ENCODE measurements at places on chromosomes 4 and X.

DNA sequence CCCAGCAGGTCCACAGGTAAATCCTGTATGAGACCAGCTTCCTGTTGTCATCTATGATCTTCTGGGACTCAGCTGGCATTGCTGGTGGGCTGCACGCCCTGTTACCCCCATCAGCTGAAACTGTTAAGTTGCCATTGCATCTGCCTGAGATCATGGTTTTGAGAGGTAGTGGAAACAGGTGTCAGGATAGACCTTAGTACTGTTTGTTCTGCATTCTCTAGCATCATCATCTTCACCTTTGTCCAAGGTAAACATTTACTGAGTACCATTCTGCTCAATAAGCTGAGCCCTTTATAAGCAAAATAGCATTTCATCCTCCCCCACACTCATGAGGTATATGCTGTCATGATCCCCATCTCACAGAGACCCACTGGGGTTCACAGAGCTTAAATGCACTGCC is 42.9 kb upstream of the PROM1 start:
- no peak for DNase-seq

- no peak for DNase-seq
Measured at GRCh38 chrX:82218361-82218760, 1016.5 kb downstream of the SH3BGRL start.

- no peak for DNase-seq
Measured at GRCh38 chrX:41665686-41666085, 23.1 kb upstream of the GPR34 start.

GRCh38 chrX:16828124-16828908 is 41.8 kb downstream of the RBBP7 start:
- DNase-seq: no peak

GRCh38 chrX:119693040-119693995 is at the start of gene SEPTIN6:
TSS of gene SEPTIN6 (minus strand) at chrX:119693168. CDS start at chrX:119693105, 63 bp downstream.
- DNase-seq: no peak

DNA sequence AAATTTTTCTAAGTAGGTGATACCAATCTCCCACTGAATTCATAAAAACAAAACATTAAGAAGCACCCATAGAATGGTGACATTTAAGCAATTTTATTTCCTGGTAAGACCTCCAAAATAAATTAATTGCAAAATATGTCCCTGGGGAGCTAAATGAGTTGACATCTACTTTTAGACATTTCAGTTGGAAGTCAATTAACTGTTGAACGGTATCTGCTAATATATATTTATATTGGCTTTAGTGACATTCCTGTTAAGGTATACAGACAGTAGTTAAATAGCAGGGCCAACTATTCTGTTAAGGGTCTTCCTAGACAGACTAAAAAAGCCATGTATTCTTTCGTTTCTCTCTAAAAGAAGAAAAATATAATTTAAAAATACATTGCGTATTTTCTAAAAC is at the start of gene PRR27:
Gene PRR27 (plus strand): TSS at position 301 of the 400 bp plus-strand sequence. CDS start 139 bp downstream, outside the sequence.
- no peak for DNase-seq

DNA sequence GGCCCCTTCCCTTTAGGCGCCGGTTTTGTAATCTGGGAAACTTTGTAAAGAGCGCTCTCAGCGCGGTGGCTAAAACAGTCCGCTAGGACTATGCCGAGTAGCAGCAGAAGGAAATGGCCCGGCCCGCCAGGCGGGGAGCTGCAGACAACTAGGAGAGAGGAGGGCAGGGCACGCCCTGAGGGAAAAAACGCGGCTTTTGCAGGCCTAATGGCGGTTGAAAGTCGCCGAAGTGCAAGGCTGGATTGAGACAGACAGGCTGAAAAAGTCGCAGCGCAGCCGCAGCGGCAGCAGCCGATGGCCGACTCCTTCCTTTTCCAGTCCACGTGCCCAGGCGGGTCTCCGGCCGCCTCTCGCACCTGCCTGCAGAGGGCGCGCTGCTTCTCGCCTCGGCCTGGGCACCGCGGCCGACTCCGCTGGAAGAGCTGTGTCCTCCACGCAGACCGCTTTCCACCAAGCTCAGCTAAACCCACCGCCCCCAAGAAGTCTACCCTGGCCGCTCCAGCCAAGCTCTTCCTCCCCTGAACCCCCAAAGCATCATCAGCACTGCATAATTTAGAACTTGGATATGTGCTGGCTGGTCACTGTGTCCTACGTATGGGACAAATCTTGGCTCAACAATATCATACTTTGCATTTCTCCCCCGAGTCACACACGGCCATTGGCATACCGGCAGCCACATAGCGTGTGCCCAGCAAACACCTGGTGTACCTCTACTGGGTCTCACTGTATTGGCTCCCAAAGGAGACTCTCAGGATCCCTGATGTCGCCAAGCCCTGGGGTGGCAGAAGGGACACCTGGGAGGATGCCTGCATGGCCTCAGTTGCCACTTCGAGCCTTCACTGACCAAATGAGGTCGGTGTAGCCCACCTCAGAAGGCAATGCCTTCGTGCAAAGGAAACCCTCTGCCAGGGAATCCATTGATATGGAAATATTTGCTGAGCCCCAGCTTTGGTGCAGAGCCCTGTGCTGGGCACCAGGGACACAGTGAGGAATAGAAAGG is 14.5 kb downstream of the SLC25A5 start:
- no peak for DNase-seq

DNA sequence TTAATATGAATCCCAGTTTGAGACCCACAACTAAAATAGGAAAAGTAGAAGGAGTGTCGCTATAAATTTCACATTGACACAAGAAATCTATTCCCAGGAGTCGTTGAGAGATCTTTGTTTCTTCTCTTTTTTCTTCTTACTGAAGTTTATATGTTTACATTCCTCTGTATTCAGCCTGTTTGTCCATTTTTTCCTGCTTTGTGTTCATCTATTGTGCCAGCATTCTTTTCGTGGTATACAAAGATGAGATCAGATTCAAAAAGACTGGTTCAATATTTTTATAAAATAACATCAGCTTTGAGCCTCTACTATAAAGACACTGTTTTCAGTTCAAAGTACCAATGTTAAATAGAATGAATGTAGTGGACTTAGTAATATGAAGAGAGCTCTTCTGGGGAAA is 95.4 kb upstream of the MYOZ2 start:
- no peak for DNase-seq

GRCh38 chrX:45972636-45973035 is 572.6 kb downstream of the ZNF674 start:
- no peak for DNase-seq

- DNase-seq: no peak
Measured at GRCh38 chr4:52588771-52589591, 70.1 kb downstream of the USP46 start.

- DNase-seq: no peak
Measured at GRCh38 chrX:53421125-53421524, 1.3 kb downstream of the SMC1A start.

DNA sequence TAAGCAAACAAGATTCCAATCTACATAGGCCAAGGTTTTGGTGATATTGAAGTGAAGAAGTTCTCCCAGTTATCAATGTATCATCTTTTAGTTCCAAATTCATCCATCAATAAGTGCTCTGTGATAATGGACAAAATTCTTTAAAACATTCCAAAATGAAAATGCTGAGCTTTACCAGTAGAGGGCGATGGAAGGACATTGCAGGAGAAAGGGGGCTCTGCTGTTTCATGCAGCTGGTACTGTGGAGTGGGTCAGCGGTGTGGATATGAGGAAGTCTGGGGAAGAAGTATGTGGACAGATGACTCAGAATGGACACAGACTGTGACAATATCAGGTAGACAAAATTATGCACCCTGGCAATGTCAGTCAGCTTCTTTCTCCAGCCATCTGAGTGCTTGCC is 46.6 kb upstream of the HS6ST2 start:
- DNase-seq: no peak

DNA sequence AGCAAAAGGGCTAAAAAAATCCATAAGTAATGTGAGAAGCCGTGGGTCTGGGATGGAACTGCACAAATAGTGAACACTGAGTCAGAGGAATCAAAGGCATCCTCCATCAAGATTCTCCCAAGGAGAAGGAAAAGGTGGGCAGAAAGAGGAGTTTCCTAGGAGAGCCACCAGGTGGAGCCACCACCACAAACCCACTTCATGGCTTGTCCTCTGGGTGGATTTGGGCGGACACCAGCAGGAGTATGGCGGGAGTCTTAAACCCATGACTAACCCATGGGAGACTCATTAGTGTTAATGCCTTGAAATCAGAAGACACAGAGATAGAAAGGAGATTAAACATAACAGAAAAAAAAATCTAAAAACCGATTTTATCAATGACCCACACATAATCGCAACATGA is 147.7 kb downstream of the SH3KBP1 start:
- peak; percentile 27 for DNase-seq

- DNase-seq: no peak
Measured at GRCh38 chr4:153143527-153144348, 60.5 kb upstream of the TRIM2 start.

DNA sequence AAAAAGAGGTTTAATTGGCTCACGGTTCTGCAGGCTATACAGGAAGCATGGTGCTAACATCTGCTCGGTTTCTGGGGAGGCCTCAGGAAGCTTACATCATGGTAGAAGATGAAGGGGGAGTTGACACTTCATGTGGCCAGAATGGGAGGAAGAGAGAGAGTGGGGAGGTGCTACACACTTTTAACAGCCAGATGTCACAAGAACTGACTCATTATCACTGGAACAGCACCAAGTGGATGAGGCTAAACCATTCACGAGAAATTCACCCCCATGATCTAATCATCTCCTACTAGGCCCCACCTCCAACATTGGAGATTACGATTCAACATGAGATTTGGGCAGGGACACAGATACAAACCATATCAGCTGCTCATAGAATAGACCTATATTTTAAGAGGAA is 255.8 kb downstream of the OPHN1 start:
- DNase-seq: no peak

DNA sequence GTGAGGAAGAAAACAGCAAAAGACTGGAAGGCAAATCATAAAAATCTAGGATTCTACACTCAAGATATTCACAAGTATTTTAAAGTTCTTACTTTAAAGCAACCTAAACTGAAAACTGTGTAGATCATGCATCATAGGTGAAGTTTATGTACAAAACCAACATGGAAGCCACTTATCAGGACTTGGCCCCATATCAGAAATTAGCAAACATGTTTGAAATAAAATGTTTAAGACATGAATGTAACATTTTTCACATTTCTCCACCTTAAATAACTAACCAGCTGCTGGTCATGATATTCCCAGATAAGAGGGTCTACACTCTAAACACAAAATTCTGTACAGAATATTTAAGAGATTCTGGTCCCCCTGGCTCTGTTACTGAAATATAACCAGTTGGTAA is 38.5 kb downstream of the APBB2 start:
- DNase-seq: no peak

DNA sequence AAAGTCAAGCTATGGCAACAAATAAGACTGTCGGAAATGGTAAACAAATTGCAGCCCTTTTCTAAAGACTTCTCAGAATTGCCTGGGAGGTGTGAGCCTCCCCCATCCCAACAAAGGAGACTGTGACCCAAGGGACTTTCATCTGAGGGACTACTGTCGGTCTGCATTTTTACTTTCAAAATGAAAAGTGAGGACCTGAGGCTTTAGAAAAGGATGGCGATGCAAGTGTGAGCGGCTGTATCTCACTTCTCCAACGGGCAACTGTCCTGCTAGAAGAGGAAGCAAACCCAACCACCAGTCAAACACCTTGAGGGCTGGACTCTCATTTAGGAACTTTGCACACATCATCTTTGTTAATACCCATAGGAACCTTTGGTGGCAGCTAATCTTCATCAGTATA is 62.6 kb upstream of the CLNK start:
- no peak for DNase-seq

DNA sequence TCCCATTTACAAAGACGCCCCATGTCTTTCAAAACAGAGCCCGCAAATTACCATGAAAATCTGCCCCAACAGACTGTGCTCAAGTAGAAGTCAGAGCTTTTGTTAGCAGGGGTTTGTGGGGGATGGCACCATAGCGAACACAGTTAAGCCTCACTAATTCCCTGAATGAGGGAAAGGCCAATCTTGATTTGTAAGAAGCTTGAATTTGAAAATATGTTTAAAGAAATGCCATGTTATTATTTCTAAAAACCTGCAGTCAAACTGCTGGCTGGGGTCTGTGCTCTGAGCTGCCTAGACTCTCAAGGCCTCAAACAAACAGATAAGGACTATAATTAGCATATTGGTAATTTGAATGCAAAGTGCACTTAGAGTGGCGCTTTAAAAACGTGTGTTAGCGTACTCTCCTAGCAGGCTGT is 9.4 kb upstream of the PAK3 start:
- DNase-seq: no peak

DNA sequence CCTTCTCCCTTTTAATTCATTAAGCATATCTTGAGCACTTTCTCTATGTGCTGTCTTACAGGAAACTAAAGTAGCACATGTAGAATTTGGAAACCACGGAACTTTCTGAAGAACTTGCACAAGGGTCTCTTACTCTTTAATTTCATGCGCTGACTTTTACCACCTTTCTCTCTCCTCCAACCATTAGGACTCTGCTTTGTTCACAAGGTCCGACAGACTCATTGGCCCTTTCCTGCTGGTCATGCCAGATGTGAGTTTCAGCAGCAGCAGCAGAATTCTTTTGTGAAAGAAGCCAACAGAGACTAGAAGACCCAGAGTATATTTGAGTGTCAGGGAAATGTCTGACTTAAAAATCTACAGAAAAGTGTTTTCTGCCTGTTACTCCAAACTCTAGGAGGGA is 207.1 kb downstream of the GUCY2F start:
- DNase-seq: no peak

- DNase-seq: no peak
Measured at GRCh38 chr4:180336494-180337090, 1906.6 kb upstream of the TENM3 start.

DNA sequence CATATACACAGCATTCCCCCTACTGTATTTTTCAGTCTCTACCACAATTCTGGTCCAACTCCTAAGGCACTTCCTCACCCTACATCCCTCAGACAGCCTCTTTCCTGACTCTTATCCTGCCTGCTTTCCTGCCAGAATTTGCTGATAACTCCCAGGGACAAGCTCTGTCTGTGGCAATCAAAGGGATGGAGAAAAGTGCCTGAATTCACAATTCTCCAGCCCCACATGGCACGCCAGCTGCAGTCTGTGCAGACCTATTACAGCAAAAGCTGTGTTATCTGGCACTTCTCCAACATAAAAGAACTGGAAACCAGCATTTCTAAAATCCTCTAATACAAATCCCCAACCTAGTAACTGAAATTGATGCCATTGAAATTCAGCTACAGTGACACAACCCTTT is 404.8 kb downstream of the KLHL13 start:
- DNase-seq: no peak

GRCh38 chr4:86159216-86159615 is 200.6 kb downstream of the MAPK10 start:
- DNase-seq: no peak

DNA sequence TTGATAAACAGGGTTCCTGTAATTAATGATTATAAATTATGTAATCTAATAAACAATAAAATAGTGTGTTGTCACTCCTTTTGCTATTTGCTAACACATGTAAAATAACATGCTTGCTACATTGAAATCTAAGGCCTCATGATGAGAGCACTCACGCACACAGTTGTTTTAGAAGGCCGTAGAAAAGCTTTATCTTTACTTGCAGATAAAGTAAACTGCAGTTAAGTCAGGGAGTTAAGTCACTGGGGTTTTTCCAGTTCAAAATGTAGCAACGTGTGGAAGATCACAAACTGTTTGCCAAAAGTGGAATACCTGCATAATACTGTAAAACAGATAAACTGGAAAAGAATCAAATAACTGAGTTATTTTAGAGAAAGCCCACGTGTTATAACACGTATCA is 187.3 kb upstream of the PACRGL start:
- no peak for DNase-seq

All from BJ (cell line).